Osteocyte (in vitro differentiated cells): ENCODE measurements at places on chromosomes 12 and 14. TPM values are rescaled to one million over a fixed set of nuclear protein-coding genes. Genes with fewer than 3 reads are reported as not detected.
A peak's percentile ranks its signal among the peaks of the same experiment; 100 is the strongest.

The P2RX2 gene
- total RNA-seq, result not detected in 2 replicates

The YLPM1 gene
- total RNA-seq, result 88.3 and 88.4 TPM in 2 replicates

GRCh38 chr14:35343702-35344101 lies 51.5 kb downstream of the PSMA6 start:
- H3K36me3 ChIP-seq, result no peaks in the 10 kb centered on the region
- no peak overlapping the region for H3K4me3 ChIP-seq
- peaks cover 3% of the 10 kb centered on the region for H3K27me3 ChIP-seq
- no peak for DNase-seq
- peaks cover 35% of the 10 kb centered on the region for H3K4me1 ChIP-seq

DNA sequence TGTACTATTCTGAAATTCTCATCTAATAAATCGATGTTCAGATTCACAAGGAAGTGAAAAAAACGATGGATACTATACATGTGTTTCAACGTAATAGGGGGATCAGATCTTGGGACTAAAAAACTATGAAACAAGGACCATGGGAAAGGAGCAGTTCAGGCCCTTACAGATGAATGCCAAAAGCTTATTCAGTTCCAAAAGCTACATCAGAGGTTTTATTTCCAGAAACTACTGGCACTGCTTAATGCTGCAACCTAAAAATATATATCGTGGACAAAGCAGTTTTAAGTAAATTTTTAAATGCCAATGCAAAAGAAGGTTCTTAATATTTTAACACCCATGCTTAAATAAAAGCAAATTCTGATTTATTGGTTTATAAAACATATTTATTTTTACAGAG lies 38.5 kb downstream of the LRIG3 start:
- H3K4me1 ChIP-seq, result peaks cover 70% of the 10 kb centered on the region
- H3K4me3 ChIP-seq, result no peak overlapping the region
- no peak for DNase-seq
- no peaks in the 10 kb centered on the region for H3K27me3 ChIP-seq
- peaks cover 93% of the 10 kb centered on the region for H3K36me3 ChIP-seq

The TEAD4 gene
- total RNA-seq, result 28.9 and 30.0 TPM in 2 replicates

- H3K27me3 ChIP-seq, result no peaks in the 10 kb centered on the region
- DNase-seq, result no peak
- H3K27ac ChIP-seq, result no peak overlapping the region
- no peaks in the 10 kb centered on the region for H3K36me3 ChIP-seq
These were observed 404.4 kb downstream of the AACS start for GRCh38 chr12:125469683-125470082.

DNA sequence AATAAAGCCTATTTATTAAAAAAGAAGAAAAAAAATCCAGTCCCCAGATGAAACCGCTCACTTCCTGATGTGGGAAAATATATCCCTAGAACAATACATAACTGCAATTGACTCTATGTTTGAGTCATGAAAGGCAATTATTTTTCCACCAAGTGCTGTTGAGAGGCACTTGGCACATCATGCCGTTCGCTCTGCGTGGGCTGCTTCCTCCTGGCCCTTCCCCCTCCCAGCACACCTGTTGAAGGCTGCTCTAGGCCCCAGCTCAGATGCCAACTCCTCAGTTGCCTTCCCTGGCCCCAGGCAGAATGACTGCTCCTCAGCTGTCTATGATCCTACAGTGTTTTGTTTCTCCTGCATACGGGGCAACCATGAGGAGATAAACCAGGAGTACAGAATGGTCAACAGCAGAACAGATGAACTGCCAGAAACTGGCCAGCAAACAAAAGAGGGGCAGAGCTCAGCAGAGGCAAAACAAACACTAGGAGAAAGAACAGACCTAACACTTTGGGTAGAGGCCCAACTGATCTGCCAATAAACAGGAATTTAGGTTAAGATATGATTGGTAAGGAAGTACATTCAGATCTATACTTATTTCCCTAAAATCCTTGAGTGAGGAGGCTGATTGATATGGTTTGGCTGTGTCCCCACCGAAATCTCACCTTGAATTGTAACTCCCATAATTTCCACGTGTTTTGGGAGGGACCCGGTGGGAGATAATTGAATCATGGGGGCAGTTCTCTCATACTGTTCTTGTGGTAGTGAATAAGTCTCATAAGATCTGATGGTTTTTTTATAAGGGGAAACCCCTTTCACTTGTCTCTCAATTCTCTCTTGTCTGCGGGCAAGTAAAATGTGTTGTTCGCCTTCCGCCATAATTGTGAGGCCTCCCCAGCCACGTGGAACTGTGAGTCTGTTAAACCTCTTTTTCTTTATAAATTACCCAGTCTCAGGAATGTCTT lies 58.6 kb downstream of the SLC38A1 start:
- peaks cover 53% of the 10 kb centered on the region for H3K36me3 ChIP-seq
- no peak for DNase-seq
- H3K4me3 ChIP-seq, result no peak overlapping the region
- H3K4me1 ChIP-seq, result peaks cover 26% of the 10 kb centered on the region

DNA sequence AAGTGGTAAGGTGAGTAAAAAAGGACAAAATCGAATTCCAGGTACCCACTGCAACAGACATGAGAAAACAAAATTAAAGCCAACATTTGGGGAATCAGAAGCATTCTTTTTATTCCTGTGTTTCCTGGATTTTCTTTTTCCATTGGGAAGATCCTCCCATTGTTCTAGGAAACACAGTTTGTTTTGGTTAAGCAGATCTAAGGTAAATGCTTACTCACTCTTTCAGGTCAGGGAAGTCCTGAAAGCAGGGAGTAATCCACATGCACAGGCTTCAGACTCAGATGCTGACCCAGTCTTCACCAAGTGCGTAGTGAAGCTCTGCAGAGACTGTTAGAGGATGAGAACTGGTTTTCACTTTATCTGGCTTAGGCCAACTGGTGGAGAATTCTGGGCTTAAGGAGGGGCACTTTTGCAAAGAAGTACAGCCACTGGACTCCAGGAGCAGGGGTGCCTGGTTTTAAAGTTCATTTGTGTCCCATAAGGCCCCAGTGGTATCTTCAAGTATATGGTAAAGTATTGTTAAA lies 57.7 kb downstream of the RPAP3 start:
- no peak overlapping the region for H3K27ac ChIP-seq
- H3K36me3 ChIP-seq, result peaks cover 20% of the 10 kb centered on the region

- H3K4me1 ChIP-seq, result peaks cover 12% of the 10 kb centered on the region
- H3K36me3 ChIP-seq, result no peaks in the 10 kb centered on the region
- DNase-seq, result no peak
- H3K4me3 ChIP-seq, result no peak overlapping the region
- peaks cover 2% of the 10 kb centered on the region for H3K27me3 ChIP-seq
These were observed 136.4 kb upstream of the LGR5 start for GRCh38 chr12:71303199-71303598.

DNA sequence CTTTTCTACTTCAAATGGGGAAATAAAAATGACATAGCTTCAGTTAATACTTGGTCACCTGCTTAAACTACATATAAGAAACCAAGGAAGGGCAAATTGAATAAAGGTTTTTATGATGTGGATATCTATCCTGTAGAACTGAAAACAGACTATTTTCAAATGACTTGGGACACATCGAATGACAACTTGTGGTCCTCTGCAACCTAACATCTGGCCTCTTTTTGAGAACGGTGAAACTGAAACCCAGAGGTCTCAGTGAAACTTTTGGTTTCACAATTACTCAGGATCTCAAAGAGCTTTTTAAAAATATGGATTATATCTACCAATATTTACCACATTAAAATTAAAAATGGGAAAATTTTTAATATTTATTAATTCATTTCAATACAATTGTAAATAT lies 65.2 kb downstream of the PPP2R5E start:
- H3K36me3 ChIP-seq, result no peaks in the 10 kb centered on the region
- no peak overlapping the region for H3K27ac ChIP-seq
- no peak for DNase-seq
- no peaks in the 10 kb centered on the region for H3K27me3 ChIP-seq
- H3K4me3 ChIP-seq, result no peak overlapping the region

The GDF3 gene
- not detected in 2 replicates for total RNA-seq

The TSHR gene
- total RNA-seq, result not detected in 2 replicates

DNA sequence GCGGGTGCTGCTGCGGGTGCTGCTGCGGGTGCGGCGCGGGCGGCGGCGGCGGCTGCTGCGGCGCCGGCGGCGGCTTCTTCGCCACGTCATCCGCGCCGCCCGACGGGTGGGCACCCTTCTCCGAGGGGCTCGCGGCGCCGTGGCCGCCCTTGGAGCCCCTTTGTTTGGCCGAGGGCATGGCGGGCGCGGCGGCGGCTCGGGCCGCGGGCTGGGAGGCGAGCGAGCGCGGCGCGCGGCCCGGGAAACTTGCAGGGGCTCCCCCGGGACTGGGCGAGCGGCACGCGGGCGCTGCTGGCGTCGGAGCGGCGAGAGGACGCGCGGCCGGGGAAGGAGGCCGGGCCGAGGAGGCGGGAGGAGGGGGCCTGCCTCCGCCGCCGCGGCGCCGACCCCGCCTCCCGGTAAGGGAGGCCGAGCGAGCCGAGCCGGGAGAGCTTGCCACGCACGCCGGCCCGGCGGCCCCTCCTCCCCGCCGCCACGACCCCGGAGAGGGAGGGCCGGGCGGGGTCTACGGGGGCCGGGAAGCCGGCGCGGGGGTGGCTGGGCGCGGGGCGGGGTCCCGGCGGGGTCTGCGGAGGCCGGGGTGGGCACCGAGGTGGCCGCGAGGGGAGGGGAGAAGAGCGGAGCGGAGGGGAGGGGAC lies at the start of gene CKAP4:
TSS of gene CKAP4 (minus strand) at position 347 of the 638 bp plus-strand sequence. CDS start at position 178, 169 bp downstream.
- H3K4me3 ChIP-seq, result peak within 1 kb of the TSS; percentile 79
- H3K4me1 ChIP-seq, result peaks cover 49% of the 10 kb centered on the region
- peak; percentile 94 for DNase-seq

DNA sequence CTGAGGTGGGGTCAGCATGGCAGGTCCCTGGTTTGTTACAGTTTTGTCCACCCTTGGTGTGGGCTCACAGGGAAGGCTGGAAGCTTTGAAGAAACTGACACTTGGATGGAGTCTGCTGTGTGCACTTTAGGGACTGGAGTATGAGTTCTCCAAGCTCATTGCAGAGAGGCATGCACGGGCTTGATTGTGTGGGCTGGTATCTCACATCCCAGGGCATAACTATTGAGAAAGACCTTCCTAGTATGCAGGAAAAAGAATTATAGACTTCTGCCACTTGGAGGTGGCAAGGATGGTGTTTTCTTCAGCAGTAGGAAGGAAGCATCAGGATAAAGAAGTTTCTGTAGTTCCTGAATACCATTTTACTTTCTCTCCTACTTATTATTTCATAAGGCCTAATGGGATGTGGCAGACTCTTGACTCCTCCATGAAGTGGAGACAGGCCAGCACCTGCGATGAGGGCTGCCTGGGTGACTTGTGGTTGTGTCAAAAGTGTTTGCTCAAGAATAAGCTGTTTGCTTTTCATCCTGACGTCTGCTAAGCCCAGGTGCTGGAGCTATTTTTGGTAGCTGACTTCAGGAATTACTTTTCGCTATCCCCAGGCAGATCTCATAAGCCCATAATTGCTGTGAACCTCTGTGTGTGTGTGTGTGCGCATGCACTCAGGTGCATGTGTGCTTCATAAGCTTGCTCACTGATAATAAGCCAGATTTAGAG lies 125.8 kb downstream of the KTN1 start:
- no peaks in the 10 kb centered on the region for H3K4me1 ChIP-seq
- H3K27ac ChIP-seq, result no peak overlapping the region
- no peaks in the 10 kb centered on the region for H3K27me3 ChIP-seq
- no peak for DNase-seq
- peaks cover 2% of the 10 kb centered on the region for H3K36me3 ChIP-seq

DNA sequence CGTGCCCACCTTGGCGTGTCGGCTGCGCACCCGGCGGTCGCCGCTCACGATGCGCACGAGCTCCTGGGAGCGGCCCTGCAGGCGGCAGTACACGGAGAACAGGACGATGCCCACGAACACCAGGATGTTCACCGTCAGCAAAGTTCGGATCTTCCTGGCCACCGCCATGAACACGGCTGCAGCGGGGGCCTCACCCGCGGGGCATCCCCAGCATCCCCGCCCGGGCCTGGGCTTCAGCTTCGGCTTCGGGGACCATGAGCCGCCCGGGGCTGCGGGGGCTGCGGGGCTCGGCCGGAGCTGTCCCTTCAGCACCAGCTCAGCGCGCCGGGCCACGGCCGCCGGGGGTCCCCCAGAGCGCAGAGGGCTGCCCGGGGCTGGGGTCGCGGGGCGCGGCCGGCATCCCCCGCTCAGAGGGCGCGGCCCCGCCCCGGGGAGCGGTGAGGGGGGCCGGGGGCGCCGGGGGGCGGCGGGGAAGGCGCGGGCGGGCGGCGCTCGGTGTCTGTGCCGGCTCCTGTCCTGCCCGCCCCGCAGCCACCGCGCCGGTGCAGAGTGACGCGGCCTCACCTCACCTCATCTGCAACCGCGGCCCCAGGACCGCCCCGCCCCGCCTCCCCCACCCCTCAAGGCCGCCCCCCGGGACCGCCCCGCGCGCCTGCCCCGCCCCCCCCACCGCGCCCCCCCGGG lies at the start of gene GALNT9:
TSS of gene GALNT9 (minus strand) at position 554 of the 684 bp plus-strand sequence. CDS start at position 168, 386 bp downstream.
- H3K4me1 ChIP-seq, result no peaks in the 10 kb centered on the region
- no peak for DNase-seq
- peaks cover 26% of the 10 kb centered on the region for H3K27me3 ChIP-seq
- H3K4me3 ChIP-seq, result no peak within 1 kb of the TSS

The LRFN5 gene
- total RNA-seq, result 0.16 TPM in 1 of 2 replicates, not detected in the other

GRCh38 chr14:53249059-53249458 lies 95.9 kb upstream of the DDHD1 start:
- H3K36me3 ChIP-seq, result no peaks in the 10 kb centered on the region
- H3K27ac ChIP-seq, result no peak overlapping the region
- DNase-seq, result no peak

The SRGAP1 gene
- 11.0 and 11.7 TPM in 2 replicates for total RNA-seq

GRCh38 chr14:105150026-105150367 lies 18.6 kb downstream of the JAG2 start:
- DNase-seq, result no peak
- no peak overlapping the region for H3K27ac ChIP-seq
- no peak overlapping the region for H3K4me3 ChIP-seq
- no peaks in the 10 kb centered on the region for H3K27me3 ChIP-seq
- H3K36me3 ChIP-seq, result no peaks in the 10 kb centered on the region
